ENCODE measurements at places on chromosomes 1 and 21.

DNA sequence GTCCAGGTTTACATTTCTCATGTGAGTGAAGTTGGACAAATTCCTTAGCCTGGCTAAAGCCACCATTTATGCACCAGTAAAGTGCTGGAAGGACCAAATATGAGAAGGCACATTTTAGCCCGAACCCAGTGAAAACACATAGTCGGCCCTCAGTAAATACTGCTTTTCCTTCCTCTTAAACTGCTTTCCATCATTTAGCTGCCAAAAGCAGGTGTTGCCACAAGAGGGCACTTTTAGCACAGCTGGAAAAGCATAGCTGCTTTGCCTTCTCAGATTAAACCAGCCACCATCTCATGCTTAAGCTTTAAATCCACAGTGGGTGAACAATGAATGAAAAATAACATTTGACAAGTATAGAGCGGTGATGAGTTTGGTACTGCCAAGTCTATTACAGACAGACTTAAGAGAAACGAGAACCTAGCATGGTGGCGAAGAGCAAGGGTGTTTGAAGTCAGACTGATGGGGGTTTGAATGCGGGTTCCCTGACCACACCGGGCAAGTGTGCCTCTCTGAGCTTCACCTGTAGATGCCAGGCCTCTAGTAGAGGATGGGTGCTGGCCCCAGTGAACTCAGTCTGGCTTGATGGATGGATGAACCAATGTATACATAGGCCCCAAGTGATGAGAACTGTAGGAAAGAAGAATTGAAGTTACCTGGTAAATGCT lies 57.8 kb downstream of the SLC35D1 start:
- no peak for DNase-seq

- no peak for DNase-seq
These were observed 152.5 kb downstream of the DISC1 start for GRCh38 chr1:231779081-231779480.

GRCh38 chr1:9610548-9610947 lies 21.8 kb downstream of the TMEM201 start:
- no peak for DNase-seq

- no peak for DNase-seq
These were observed 669 bp upstream of the ARL8A start for GRCh38 chr1:202145068-202145743.

DNA sequence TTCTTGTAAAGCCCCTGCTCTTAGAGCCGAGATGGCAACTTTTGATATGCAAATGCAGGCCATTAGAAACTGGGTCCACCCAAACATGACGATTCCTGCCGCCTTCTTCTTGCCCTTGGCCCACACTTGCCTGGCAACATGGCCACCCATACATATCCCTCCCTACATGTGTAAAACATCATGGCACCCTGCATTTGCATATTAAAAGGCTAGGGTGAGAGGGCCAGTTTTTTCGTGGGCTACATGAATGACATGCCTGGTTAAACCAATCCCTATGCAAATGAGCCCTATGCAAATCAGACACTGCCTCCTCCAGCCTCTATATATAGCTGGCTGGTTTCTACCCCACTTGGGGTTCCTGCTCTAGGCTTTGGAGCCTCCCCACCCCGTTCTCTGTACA lies 18.8 kb downstream of the PLA2G2A start:
- no peak for DNase-seq

- no peak for DNase-seq
These were observed 458.1 kb downstream of the DISC1 start for GRCh38 chr1:232084584-232085223.

DNA sequence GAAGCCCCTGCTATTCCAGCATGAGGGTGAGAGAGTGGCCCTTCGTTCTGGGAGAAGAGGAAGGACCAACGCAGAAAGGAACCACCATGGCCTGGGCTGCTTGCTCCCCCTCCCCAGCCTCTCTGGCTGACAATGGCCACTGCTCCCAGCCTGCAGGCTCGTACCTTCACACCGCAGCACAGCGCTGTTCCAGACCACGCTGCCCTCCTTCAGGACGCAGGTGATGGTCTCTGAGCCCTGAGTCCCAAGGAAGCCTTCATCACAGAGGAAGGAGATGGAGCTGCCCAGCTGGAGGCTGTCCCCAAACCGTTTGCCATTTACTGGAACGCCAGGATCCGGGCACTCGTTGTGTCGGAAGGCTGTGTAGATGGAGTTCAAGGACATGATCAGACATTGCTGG lies 124.9 kb upstream of the HMGB4 start:
- no peak for DNase-seq

GRCh38 chr1:185720633-185721272 lies 13.4 kb upstream of the HMCN1 start:
- no peak for DNase-seq

- no peak for DNase-seq
These were observed 78.4 kb downstream of the UCK2 start for GRCh38 chr1:165905853-165906252.

- no peak for DNase-seq
These were observed 21.7 kb downstream of the ECE1 start for GRCh38 chr1:21268281-21269239.

DNA sequence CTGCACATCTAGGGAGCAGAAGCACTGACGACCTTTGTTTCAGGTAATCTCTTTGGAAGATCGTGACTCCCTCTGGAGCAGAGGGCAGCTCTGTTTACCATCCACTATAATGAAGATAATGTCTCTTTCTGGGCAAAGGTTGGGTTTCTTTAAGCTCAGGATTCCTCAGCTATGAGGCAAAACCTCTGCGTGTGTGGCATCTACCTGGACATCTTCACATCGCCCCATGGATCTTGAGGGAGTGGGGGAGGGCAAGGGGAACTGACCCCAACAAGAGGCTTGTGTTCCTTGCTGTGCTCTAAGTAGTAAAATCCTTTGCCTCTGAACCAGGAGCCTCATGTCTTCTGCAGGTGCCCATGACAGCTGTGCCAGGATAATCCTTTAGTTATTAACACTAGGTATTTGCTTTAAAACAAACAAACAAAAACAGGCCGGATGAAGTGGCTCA lies 19.6 kb downstream of the SPATA45 start:
- no peak for DNase-seq

- DNase-seq, result no peak
These were observed 16.4 kb downstream of the S100A7 start for GRCh38 chr1:153444078-153444477.

GRCh38 chr1:96520579-96520947 lies 201.0 kb upstream of the PTBP2 start:
- DNase-seq, result no peak

DNA sequence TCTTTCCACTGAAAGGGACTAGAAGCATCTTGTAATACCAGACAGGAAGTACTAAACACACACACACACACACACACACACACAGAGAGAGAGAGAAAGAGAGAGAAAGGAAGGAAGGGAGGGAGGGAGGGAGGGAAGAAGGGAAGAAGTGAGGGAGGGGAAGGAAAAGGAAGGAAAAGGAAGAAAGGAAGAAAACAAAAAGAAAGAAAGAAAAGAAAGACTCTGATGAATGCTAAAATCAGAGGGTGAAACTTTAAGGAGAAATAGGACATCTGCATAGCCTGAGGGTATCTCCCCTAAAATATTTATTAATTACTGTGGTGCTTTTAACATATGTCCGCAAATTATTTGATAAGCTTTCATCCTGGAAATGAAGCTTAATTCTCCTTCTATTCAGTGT lies 10.6 kb downstream of the TRIT1 start:
- no peak for DNase-seq

- DNase-seq, result no peak
These were observed 459 bp downstream of the SERBP1 start for GRCh38 chr1:67429528-67430357.

GRCh38 chr1:150813028-150813707 lies 5.1 kb upstream of the CTSK start:
- DNase-seq, result no peak

- DNase-seq, result no peak
These were observed 485.4 kb upstream of the LRRC7 start for GRCh38 chr1:69082312-69082711.

- no peak for DNase-seq
These were observed 252.2 kb upstream of the ADAMTS5 start for GRCh38 chr21:27219068-27219467.

- peak; percentile 86 for DNase-seq
These were observed 1.2 kb downstream of the FAM167B start for GRCh38 chr1:32247983-32248889.

- no peak for DNase-seq
These were observed 79.4 kb upstream of the ACTL8 start for GRCh38 chr1:17675744-17676143.

DNA sequence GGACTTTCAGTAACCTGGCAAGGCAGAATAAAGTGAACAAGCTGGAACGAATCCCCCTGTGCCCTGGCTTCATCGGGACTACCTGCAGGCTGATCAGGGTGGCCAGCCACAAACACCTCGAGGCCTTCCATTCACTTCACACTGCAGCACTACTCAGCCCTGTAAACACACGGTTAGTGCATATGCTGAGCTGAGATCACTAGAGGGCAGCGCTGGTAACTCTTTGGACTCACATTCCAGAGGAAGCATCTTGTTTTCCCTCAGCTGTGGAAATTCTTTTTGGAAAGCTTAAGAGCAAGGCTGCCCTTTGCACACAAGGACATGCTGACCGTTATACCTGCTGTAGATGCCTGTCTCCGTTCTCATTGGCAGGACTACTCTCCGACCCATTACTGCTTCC lies 32.1 kb downstream of the PCSK9 start:
- no peak for DNase-seq

- no peak for DNase-seq
These were observed 35.6 kb upstream of the EPB41 start for GRCh38 chr1:28878796-28879195.

DNA sequence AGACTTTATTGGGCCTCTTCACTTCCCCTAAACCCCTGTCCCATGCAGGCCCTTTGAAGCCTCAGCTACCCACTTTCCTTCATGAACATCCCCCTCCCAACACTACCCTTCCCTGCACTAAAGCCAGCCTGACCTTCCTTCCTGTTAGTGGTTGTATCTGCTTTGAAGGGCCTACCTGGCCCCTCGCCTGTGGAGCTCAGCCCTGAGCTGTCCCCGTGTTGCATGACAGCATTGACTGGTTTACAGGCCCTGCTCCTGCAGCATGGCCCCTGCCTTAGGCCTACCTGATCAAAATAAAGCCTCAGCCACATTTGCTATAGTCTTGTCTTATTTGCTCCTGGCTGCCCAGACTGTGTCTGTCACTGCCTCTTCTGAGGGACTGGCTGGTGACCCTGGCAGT lies 5.5 kb downstream of the GSTM4 start:
- no peak for DNase-seq

All from type B pancreatic cell (in vitro differentiated cells).